ENCODE measurements at places on chromosomes 11 and 22.
A peak's percentile ranks its signal among the peaks of the same experiment; 100 is the strongest.

- no peak for DNase-seq
Measured at GRCh38 chr11:106276126-106276525, 198.7 kb downstream of the AASDHPPT start.

GRCh38 chr22:28406246-28406645, 273.4 kb downstream of the TTC28 start:
- peak; percentile 81 for DNase-seq

DNA sequence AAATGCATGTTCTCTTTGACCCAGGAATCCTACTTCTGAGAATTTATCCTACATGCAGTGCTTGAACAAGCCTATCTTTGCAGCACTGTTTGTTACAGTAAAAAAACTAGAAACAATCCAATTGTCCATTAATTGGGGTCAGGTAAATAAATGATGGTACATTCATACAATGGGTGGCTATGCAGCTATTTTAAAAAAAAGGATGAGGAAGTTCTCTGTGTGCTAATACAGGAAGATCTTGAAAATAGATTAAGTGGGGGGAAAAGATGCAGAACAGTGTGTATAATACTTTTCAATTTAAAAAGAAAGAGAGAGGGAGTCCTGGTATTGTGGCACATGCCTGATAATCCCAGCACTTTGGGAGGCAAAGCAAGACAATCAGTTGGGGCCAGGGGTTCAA, 9.5 kb upstream of the CREB3L1 start:
- no peak for DNase-seq

GRCh38 chr11:60924906-60925853, 920 bp downstream of the TMEM132A start:
- peak; percentile 81 for DNase-seq

DNA sequence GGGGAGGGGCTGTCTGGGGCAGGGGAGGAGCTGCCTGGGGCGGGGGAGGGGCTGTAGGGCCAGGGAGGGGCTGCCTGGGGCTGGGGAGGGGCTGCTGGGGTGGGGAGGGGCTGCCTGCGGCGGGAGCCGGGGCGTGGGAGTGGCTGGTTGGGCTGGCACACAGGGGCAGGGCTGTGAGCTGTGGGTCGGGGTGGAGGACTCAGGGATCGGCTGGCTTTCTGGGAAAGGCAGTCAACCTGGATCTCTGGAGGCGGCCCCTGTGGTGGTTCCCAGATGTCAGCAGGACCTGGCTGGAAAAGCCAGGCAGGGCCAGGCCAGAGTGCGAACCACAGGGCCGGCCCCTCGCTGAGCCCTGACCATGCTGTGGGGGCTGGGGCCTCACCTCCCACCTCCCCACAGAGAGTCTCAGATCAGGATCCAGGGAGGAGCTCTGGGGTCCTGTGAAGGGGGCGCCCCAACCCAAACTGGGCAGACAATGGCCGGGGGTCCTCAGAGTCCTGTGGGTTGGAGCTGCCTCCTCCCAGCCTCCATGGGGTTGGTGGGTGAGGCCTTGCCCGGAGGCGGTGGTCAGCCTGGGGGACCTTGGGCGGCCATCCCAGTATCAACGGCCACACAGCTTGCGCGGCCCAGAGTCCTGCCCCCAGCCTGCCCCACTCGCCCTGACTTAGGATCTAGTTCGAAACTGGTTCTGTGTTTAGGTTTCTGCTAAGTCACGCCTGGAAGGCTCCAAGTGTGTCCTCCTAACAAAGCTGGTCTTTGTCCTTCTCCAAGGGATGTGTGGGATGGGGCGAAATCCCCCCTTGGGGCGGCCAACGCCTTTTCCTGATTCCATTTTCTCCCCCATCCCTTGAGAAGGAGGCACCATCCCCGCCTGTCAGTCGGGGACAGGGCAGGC, 1.9 kb downstream of the MUC5B start:
- no peak for DNase-seq

DNA sequence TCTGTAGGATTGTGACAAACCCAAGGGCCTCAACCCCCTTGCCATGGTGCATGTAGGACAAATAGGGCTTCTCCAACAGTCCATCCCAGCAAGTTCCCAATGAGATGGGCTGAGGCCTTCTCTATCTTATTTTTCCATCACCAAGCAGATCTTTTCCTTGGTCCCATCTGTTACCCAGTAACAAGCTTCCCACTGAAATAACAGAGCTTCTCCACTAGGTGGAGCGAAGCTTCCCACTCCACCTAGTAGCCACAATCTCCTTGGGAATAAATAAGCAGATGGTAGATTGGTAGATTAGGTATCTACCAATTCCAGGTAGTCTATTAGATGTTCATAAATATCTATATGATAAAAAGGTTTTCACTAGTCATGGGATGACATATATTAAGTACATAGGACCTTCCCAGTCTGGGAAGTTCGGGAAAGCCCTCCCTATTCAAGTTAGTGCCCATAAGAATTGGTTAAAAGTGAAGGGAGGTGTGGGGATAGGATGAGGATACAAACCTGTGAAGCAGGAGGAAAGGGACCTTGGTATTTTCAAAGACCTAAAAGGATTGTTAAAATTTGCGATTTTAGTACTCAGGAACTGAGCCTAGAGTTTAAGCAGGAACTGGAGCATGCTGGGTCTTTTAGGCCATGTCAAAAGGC, 5.9 kb upstream of the OR52L1 start:
- peak; percentile 35 for DNase-seq

DNA sequence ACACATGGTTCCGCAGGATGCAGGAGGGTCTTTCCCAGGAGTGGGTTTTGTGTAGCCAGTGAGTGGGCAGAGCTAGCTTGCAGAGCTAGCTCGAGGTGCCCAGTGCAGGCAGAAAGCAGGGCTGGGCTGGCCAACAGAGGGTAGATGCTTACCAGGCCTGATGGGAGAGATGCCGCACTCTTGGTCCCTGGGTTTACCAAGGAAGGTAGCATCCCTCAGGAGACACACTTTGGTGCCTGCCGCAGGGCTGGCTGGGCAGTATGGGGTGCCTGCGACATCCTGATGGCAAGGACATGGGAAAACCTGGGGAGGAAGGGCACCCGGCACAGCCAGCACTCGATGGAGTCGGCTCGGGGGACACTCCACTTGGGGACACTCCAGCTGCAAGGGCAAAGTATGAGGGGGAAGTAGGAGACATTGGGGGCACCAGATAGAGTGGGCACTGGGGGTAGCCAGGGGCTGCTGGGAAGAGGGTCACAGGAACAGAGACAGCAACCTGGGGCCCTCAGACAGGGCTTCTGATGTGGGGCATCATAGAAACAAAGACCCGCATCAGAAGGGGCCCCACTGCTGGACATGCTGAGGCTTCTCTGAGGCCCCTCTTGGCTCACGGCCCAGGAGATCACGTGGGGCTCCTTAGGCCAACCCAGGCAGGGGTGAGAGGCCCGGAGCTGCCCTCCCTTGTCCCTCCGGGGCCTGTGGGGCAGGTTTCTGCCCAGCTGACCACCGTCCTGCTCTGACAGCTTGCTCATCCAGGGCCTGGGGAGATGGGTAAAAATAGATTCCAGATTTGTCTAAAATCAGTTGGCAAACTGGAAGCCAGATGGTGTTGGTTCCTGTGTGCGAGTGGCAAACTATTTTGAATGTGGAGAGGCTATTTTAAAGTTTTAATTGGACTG, 89.8 kb downstream of the MORC2 start:
- peak; percentile 45 for DNase-seq

DNA sequence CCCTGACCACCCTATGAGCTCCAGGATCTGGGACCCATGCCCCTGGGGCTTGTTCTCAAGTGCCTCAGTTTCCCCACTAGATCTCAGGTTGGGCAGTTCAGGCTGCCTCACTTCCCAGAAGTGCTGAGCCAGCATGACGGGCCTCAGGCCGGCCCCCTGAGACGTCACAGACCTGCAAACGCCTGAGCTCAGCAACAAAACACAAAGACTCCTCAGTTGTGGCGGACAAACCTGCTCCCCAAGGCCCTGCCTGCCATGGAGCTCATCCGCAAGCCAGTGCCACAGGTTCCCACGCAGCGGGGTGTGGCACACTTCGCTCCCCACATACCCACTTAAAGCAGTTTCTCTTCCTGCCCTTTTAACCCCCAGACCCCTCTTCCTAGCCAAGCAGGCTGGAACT, 45.2 kb downstream of the NECTIN1 start:
- DNase-seq: no peak

- no peak for DNase-seq
Measured at GRCh38 chr11:83220260-83220659, 26.7 kb downstream of the ANKRD42 start.

DNA sequence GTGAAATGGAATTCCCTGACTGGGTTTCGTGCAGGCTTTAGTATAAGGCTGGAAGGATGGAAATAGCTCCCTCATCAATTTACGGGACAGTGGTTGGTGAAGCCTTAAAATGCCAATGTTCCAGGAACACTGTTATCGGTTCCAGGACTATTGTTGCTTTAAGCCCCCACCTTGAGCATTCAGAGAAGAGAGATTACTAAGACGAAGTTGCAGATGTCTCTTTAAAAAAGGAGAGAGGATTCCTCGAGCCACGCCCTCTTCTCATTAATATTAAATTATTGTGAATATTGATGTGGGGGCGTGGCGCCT, 195 bp upstream of the CREB3L1 start:
- DNase-seq: no peak

DNA sequence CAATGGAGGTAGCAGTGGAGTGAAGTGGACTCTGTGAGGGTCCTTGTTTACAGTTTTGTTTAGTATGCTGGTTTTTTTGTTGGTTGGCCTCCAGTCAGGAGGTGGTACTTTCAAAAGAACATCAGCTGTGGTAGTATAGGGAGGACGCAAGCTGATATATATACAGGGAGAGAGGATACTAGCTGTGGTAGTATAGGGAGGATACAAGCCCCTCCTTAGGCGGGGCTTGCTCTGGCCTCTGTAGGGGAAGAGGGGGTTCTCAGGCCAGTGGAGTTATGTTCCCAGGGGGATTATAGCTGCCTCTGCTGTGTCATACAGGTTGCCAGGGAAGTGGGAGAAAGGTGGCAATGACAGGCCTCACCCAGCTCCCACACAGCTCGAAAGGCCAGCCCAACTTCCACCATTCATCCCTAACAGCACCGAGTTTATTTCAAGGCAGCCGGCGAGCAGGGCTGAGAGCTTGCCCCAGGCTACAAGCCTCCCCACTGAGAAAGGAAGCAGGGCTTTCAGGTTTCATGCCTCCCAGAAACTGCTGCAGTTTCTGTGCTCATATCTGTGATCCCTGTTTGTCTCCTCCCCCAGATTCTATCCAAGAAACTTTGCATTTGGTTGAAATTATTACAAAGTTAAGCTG, 10.4 kb downstream of the OR52E6 start:
- DNase-seq: no peak

- DNase-seq: no peak
Measured at GRCh38 chr11:69348414-69349235, 54.7 kb downstream of the MYEOV start.

GRCh38 chr22:45421349-45422055, 8.0 kb downstream of the RIBC2 start:
- no peak for DNase-seq

GRCh38 chr11:116387641-116388040, 385.1 kb downstream of the BUD13 start:
- no peak for DNase-seq

GRCh38 chr11:108394744-108395284, 72.5 kb downstream of the C11orf65 start:
- no peak for DNase-seq

GRCh38 chr11:128733440-128734102, 39.7 kb downstream of the FLI1 start:
- no peak for DNase-seq

DNA sequence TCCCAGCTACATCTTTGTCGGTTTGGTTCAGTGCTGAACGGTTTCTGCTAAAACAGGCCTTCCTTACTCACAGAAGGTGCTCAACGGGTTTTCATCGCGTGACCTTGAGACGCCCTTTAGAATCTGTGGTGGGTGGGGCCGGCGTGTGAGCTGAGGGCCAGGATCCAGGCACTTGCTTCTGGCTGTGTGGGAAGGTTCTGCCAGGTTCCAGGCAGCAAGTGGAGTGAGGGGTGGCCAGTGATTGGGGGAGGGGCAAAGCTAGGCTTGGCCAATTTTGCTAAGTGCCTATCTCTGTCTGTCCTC, 35.2 kb downstream of the KCNJ4 start:
- no peak for DNase-seq

GRCh38 chr11:73391665-73392064, 15.5 kb downstream of the RELT start:
- DNase-seq: no peak

- no peak for DNase-seq
Measured at GRCh38 chr11:130197386-130198035, 37.9 kb downstream of the ST14 start.

- DNase-seq: no peak
Measured at GRCh38 chr22:22460060-22460459, 48.5 kb downstream of the ZNF280B start.

DNA sequence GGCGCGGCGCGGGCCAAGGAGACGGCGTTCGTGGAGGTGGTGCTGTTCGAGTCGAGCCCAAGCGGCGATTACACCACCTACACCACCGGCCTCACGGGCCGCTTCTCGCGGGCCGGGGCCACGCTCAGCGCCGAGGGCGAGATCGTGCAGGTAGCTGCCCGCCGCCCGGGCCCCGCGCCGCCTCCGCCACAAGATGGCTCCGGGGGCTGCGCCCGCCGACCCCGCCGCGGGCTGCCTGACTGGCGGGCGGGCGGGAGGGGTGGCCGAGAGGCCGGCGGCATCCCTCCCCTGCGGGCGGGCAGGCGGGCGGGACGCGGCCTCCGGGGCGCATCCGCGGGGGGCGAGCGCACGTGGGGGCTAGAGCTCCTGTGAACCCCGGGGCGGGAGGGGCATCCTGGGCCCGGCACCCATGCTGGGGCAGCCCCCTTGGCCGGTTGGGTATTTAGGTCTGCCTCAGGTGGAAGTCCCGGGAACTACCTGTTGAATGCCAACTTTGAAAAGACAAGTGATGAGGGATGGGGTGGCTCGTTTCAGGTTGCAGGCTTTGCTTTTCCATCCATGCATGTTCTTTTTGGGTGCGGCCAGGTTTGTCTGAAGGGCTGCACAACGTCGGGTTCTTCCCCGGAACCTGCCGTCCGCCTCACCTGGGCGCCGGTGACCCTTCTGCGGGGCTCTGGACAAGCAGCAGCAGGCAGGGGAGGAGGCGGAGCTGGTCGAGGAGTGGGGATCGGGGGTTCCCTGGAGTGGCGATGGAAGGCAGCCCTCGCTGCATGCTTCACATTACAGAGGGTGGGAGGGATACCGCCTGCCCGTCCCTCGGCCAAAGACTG, 760 bp downstream of the ZNRF3 start:
- peak; percentile 38 for DNase-seq

GRCh38 chr22:23219822-23220484, 39.6 kb downstream of the BCR start:
- peak; percentile 75 for DNase-seq
